ENCODE measurements at places on chromosomes 1 and 21.

DNA sequence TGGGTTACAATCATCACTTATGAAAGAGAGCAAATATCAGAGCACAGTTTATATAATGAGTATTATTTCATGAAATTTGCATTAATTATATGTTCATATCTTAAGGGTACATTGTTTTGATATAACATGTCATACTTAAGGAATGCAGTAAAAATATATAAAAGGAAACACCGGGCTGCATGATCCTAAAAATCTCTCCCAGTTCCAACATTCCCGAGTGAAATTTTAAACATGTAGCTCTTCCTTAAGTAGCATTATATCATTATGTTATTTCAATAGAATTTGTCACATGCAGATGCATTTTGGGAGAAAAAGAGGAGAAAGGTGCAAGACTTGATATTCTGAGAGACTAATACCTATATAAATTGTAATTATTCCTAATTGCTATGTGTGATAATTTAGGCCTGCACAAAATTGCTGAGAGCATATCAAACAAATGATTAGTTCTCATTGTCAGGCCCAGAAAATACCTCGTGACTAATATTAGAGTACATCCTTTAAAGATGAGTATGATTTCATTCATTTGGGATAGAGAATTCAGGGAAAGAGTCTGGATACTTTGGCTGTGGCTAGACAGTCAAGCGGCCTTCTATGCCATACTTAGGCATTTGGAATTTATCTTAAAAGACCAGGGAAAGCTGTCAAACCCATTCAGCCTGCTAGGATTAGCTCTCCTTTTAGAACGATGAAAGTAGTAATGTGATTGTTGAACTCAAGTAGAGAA, 86.8 kb downstream of the ADGRL2 start:
- DNase-seq = no peak

- DNase-seq = peak; percentile 8
These were observed 130.1 kb upstream of the MAP1LC3C start for GRCh38 chr1:242128951-242129502.

- DNase-seq = no peak
These were observed 42.9 kb upstream of the CITED4 start for GRCh38 chr1:40905061-40905460.

GRCh38 chr1:16080422-16081150, 7.1 kb upstream of the FAM131C start:
- DNase-seq = no peak

DNA sequence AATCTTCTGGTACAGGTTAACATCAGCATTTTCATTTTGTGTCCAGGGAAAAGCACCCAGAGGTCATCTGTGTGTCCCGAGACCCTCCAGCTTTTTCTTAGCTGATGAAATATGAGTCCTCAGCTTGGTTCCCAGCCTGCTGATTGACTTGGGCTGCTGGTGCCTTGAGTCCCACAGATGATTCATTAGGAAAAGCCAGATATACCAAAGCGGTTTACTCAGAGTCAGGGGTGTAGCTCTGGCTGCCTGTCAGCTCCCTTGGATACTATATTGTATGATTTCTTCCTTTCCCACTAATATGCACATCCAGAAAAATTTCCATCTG, 43.7 kb upstream of the MAB21L3 start:
- peak; percentile 21 for DNase-seq

GRCh38 chr1:95005584-95005983, 67.2 kb downstream of the ALG14 start:
- no peak for DNase-seq

DNA sequence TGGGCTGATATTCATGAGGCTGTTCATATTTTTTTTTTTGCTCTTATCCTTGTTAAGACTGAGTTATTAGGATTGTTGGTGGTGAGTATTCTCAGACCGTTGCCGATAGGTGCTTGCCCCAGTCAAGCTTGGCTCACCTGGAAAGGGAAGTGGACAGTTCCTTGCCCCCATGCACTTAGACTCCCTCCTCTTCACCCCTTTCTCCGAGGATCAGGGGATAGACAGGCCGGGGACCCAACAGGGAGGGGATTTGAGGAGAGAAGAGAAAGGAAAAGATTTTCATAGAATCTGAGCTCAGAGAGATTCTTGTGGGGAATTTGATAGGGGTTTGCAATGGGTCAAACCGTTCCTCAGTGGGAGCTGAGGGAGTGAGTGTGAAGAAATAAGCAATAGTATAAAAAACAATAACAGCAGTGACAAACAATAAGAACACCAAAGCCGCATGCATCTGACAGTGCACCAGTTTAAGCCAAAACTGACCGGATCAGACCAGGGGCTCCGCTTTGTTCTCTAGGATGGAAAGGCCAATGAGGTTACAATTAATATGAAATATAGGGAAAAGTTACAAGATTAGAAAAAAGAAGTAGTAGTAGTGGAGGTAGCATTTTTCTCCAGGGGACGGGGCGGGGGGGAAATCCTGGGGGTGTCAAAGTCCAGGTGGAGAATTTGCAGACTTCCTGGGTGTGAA, 8.9 kb downstream of the PAX7 start:
- no peak for DNase-seq

DNA sequence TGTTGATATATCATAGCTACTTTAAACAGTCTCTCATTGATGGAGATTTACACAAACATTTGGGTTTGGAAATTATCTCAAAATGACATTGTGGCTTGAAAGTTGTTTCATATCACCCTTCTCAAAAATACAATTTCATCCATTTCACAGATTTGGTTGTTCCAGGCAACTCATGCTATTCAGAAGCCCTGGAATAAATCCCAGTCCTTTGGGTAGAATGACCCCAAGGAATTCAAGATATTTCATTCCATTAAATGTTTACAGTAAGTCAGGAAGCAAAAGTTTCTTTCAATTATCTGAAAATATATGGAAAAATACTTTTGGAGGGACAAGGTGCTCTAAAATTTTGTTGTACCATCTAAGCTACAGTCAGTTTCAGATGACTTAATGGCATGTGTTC, 27.1 kb downstream of the MPZL1 start:
- peak; percentile 68 for DNase-seq

GRCh38 chr1:157584503-157584902, 13.4 kb downstream of the FCRL4 start:
- DNase-seq = no peak

- DNase-seq = no peak
These were observed 75.7 kb downstream of the PHTF1 start for GRCh38 chr1:113683384-113684152.

- DNase-seq = no peak
These were observed 71.4 kb upstream of the ESRRG start for GRCh38 chr1:216794586-216794985.

DNA sequence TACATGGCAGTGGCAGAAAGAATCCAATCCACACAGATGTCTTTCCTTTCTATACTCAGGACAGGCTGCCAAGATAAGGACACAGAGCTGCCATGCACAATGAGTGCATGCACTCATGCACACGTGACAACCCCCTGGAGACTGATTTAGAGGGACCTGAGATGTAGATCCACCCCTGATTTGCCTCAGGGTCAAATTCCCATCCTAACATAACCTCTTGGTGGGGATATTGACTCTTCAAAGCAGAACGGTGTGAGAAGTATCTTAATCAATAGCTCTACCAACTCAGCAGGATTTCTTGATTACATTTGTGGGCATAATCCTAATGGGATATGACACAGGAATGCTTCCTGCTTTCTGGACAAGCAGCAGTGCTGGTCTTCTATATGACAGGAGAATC, 125.2 kb upstream of the DSCAM start:
- DNase-seq = no peak

DNA sequence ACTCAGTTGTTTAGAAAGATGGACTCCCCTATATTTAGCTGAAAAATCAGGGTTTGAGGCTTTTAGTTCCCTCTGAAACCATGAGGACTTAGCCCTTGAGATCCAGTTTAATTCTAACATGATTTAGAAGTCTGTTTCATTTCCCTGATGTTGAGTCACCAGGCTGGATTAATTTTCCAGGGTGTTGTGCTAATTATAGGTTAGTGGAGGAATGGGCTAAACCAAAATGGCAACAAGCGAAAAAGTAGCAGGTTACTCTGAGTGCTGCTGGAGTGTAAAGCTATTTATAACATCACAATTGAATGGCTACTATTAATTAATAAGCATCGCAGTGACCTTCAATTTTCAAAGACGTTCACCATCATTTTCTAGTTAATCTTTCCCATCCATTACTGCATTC, 15.5 kb upstream of the USP24 start:
- DNase-seq = no peak

DNA sequence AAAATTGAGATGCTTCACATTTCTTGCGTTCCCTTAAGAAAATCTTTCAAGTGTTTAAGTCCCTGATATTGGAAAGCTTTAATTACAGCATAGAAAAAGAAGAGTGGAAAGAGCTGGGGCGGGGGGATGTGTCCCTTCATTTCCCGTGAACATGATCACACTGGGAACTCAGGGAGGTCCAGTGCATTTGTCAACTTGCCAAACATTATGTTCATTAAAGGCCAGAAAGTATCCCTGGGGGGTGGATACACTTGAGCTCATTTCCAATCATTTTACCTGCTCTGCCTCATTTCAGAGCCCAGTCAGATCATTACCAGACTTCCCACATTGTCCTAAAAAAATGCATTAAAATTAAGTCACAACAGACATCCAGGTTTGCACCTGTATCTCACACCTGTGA, 123.6 kb upstream of the KCNJ15 start:
- no peak for DNase-seq

GRCh38 chr1:55055084-55055882, 15.9 kb downstream of the PCSK9 start:
- no peak for DNase-seq

GRCh38 chr1:112636597-112637253, 17.1 kb downstream of the CAPZA1 start:
- peak; percentile 4 for DNase-seq

GRCh38 chr1:15557594-15557993, 27.3 kb downstream of the AGMAT start:
- no peak for DNase-seq

- no peak for DNase-seq
These were observed 13.5 kb upstream of the COL16A1 start for GRCh38 chr1:31717341-31717740.

DNA sequence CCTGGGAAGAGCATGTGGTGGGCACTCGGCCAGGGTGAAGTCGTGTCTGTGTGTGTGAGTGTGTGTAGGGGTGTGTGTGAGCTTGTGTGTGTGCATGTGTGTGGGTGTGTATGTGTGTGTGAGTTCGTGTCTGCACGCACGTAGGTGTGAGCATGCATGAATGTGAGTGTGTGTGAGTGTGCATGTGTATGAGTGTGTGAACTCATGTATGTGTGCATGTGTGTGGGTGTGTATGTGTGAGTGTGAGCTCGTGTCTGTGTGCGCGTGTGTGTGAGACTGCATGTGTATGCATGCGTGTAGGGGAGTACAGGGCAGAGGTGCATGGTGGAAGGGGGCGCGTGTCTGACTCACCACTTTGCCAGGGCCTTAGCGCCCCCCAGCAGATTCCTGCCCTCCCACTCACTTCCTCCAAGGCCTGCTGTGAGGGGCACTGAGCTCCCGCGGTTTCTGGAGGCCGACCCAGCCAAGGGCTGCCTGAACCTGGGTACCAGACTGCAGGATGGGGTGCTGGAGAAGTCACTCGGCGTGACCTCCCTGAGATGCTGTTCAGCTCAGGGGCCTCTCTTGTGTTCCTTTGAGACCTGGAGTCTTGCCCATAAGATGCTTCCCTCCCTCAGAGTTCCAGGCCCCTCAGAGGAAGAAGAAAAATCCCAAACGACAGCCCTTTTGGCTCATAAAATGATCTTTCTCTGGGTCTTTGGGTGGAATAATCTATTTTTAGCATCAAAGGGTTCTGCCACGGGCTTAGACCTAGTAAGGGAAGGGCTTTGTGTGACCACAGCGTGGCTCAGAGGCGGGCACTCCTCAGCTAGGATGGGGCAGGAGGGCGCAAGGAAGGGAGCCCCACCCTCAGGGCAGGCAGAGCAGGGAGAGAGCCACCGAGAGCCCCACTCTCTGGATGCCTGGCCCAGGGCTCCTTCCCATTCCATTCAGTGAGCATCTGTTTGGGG, 41.1 kb upstream of the RUNX3 start:
- no peak for DNase-seq

GRCh38 chr1:91851130-91852010, 34.6 kb downstream of the TGFBR3 start:
- DNase-seq = peak; percentile 57

- no peak for DNase-seq
These were observed 384.3 kb downstream of the PTPRU start for GRCh38 chr1:29620631-29621030.

GRCh38 chr1:22292011-22292788, 149.3 kb upstream of the WNT4 start:
- no peak for DNase-seq

GRCh38 chr1:5935026-5935425, 57.2 kb downstream of the NPHP4 start:
- DNase-seq = no peak

GRCh38 chr1:212560933-212561460, 47.6 kb upstream of the ATF3 start:
- no peak for DNase-seq
